ENCODE measurements at places on chromosomes 6 and 20.
A peak's percentile ranks its signal among the peaks of the same experiment; 100 is the strongest.

DNA sequence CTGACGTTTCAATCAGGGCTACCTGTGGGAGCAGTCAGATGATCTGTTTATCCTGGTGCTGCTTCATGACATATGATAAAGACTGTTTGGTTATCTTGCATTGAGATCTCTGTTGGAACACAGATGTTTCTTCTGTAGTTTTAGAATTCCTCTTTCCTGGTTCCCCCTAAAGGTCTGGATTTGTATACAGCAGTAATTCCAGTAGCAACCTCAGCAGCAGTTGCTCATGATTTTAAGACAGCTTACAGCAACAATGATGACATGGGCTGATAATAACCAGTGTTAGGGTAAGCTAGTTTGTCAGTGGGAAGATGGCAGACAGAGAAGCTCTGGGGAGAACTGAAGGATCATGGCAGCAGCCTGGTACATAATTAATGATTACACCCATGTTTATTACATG is 439.4 kb downstream of the PHF3 start:
- DNase-seq = no peak

DNA sequence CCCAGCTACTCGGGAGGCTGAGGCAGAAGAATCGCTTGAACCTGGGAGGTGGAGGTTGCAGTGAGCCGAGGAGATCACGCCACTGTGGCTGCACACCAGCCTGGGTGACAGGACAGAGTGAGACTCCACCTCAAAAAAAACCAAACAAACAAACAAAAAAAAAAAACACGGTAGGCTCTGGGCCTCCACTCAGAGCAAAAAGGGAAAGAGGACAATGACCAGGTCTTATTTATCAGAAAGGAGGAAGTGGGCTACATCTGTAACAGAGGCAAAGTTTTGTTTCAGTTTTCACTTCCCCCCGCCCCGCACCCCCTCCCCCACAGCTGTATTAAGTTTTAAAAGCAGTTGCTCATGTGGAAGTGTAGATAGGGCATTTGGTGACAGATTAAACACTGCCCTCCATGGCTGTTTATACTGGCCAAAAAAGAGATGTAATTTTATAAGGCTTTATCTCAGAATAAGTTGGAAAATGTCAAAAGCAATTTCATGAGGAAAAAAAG is 114.6 kb downstream of the RCAN2 start:
- peak; percentile 43 for DNase-seq

GRCh38 chr20:59657459-59658046 is 53.2 kb downstream of the PHACTR3 start:
- no peak for DNase-seq

DNA sequence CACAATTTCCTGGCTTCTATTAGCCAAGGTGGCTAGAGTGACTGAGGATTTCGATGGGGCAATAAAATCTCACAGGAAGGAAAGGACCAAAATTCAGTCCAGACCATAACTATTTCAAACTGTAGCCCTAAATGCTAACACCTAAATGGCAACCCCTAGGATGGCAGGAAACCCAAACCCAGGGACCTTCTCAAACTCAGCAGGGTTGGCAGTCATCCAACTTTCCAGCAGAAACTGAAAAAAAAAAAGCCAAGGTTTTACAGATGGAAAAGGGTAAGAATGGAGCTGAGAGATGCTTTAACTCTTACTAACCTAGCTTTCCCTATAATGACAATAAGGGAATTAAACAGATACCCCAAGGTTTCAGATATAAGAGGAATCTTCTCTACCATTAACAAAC is 10.5 kb downstream of the IBTK start:
- DNase-seq = no peak

- DNase-seq = no peak
These were observed 39.7 kb downstream of the TRAM2 start for GRCh38 chr6:52537001-52537753.

DNA sequence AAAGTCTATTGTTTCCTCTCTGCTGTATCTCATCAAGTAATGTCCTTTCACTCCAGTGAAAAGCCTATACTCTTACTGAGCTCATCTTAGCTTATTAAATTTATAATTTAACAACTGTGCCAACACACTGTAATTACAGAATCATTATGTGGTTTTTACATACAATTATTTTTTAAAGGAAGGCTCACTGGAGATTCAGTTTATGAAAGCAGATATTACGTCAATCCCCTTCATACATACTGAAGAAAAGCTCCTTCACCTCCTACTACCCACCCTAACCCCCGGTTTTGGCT is 28.1 kb downstream of the ARHGAP18 start:
- DNase-seq = no peak

DNA sequence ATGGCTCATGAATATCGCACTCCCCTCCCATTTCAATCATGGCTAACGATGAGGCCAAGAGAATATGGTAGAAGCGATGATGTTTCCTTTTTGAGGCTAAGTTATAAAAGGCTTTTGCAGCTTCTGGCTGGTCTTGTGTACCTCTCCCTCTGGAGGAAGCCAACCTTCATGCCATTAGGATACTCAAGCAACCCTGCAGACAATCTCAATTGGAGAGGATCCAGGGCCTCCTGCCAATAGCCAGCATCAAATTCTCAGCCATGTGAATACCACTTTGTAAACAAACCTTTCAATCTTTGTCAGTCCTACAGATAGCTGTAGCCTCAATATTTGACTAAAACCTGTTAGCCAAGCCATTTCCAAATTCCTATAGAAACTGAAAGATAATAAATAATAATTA is 738.4 kb downstream of the KIF16B start:
- DNase-seq = no peak

- no peak for DNase-seq
These were observed 6.1 kb upstream of the IFT52 start for GRCh38 chr20:43584448-43585136.

GRCh38 chr20:35510951-35511735 is 18.3 kb downstream of the C20orf173 start:
- no peak for DNase-seq

DNA sequence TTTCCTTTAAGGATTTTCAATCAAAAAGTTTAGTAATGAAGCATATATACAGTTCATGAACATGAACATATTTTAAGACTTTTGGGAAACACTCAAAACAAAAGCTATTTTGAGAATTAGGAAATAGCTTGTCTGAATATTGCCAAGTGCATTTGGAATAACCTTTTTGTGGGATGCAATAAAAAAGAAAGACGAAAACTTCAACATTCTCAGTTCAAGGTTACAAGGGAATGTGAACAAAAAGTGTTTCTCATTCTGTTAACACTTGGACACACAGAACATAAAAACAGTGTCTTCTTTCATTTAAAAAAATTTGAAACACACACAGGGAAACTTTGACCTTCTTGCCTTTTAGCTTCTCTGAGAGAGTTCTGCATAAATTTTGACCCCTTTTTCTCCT is 72.7 kb upstream of the TCF21 start:
- DNase-seq = no peak

- DNase-seq = no peak
These were observed 96.2 kb upstream of the RSPO3 start for GRCh38 chr6:127022302-127022701.

- DNase-seq = peak; percentile 63
These were observed 73.1 kb downstream of the OR2B2 start for GRCh38 chr6:27838945-27839625.

- no peak for DNase-seq
These were observed 59.8 kb downstream of the DOP1A start for GRCh38 chr6:83127258-83127657.

Measured in GDM1 (cell line).